ENCODE measurements at places on chromosomes 3 and 15. TPM values are rescaled to one million over a fixed set of nuclear protein-coding genes. Genes with fewer than 3 reads are reported as not detected.

DNA sequence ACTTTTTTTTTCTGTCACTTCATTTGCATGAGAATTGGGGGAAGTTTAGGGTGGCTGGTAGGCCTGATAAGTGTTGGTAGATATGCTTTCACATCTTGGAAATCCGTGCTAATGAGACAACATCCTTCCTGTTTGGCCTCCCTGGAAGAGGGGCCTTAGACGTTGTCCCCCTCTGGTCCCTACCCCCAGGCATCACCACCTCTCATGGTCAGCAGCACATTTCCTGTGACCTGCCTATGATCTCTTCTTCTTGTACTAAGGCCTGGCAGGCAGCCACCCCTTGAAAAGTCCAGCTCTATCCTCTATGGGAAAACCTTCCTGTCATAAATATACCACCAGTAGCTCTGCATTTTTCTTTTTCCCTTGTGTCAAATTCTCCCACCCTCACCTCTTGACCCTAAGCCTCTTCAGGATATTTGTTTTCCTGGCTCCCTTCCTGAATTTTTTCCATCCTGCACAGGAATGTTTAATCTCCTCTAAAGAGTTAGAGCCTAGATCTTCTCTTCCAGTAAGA, 107.8 kb downstream of the SNRK start:
- peaks cover 16% of the 10 kb centered on the region for H3K4me1 ChIP-seq
- H3K27ac ChIP-seq: no peak overlapping the region
- no peak overlapping the region for H3K4me3 ChIP-seq
- DNase-seq: no peak

DNA sequence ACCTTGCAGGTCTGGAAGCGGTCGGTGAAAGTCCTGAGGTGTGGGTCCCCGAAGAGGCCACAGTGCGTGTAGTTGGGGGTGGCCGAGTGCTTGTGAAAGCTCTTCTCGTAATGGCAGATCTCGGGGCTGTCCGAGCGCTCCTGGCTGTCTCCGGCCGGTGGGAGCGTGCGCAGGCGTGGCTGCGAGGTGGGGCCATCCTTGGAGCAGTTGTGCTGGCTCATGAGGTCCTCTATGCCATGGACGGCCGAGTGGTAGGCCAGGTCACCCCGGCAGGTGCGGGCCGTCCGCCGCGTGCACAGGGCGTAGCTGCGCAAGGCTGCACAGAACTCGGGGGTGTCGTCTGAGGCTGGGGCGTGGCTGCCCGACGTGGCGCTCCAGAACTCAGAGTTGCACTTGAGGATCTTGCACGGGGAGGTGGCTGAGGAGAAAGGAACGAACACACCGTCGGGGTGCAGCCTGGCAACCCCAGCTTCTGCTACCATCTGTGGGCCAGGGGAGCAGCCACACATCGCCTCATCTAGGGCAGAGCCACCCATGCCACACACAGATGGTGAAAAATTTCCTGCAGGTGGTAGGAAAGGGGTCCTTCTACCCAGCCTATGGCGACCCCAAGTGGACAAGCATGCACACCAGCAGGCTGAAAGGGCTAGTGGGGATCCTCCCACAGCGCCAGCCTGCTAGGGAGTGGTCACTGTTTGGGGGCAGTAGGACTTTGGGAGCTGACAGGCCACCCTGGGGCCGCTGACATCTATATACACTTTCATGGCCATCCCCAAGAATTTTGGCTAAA, 36.7 kb downstream of the RGMA start:
- H3K4me1 ChIP-seq: peaks cover 6% of the 10 kb centered on the region
- no peaks in the 10 kb centered on the region for H3K36me3 ChIP-seq
- no peak overlapping the region for H3K27ac ChIP-seq
- H3K27me3 ChIP-seq: peaks cover 13% of the 10 kb centered on the region
- DNase-seq: no peak

Gene NPHP3
- total RNA-seq: 20.2 TPM

GRCh38 chr3:195153653-195154052, 117.3 kb downstream of the XXYLT1 start:
- DNase-seq: no peak
- H3K4me1 ChIP-seq: peaks cover 90% of the 10 kb centered on the region
- H3K27me3 ChIP-seq: no peaks in the 10 kb centered on the region
- no peaks in the 10 kb centered on the region for H3K36me3 ChIP-seq
- H3K4me3 ChIP-seq: no peak overlapping the region

Gene PLSCR5
- total RNA-seq: not detected

Gene IREB2
- 69.9 TPM for total RNA-seq

GRCh38 chr3:78312851-78313250, 1273.0 kb downstream of the ROBO2 start:
- H3K36me3 ChIP-seq: no peaks in the 10 kb centered on the region
- H3K27me3 ChIP-seq: no peaks in the 10 kb centered on the region
- no peak overlapping the region for H3K27ac ChIP-seq
- H3K4me3 ChIP-seq: no peak overlapping the region
- H3K4me1 ChIP-seq: no peaks in the 10 kb centered on the region

Gene REC114
- not detected for total RNA-seq

DNA sequence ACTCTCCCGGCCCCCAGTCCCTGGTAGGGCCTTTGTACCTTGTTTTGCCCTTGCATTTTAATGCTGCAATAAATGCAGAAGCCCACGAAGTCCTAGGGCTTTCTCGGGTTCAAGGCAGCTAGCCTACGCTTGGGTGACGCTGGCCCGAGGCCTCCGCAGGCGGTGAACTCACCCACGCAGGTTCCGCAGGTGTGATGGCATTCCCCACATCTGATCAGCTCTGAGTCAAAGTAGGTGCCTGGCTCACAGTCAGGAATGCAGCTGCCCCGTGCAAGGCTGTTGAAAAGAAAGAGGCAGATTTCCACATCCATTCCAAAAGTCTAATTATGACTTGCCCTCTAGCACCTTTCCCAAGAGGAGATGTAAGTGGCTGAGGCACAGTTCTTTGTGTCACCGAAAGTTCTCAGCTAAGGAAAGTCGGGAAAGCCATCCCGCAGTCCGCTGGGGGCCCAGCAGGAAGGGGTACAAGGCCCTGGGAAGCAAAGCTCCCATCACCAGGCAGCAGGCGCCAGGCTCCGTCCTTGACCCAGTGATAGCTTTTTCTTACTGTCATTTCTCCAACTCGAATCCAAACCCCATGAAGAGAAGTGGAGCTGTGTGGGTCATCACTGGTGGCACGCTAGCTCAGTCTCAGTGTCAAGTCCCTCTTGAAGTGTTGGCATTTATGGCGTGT, 23.2 kb upstream of the SNRPA1 start:
- no peak overlapping the region for H3K27ac ChIP-seq
- H3K4me1 ChIP-seq: peaks cover 12% of the 10 kb centered on the region
- H3K36me3 ChIP-seq: no peaks in the 10 kb centered on the region
- peaks cover 31% of the 10 kb centered on the region for H3K27me3 ChIP-seq

Gene CLRN1
- total RNA-seq: not detected

DNA sequence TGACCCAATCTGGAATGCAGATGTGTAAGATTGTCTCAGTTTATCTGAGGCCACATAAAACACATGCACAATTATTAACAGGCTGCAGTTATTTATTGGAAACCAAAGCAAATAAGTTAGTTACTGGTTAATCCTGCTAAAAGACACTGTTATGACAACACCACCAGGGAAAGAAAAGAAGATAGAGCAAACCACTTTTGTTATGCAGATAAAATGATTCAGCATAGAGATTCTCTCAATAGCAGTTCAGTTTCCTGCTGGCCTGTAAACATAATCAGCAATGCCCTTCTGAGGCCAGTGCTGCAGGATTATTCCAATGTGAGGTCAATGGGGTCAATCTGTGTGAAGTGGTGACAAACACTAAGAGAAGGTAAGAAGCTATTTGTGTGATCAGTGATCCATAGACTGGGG, 244.4 kb downstream of the ZBTB20 start:
- H3K4me3 ChIP-seq: no peak overlapping the region
- peaks cover 14% of the 10 kb centered on the region for H3K36me3 ChIP-seq
- no peak overlapping the region for H3K27ac ChIP-seq
- DNase-seq: no peak
- no peaks in the 10 kb centered on the region for H3K27me3 ChIP-seq
- peaks cover 5% of the 10 kb centered on the region for H3K4me1 ChIP-seq

- no peak for DNase-seq
- peaks cover 17% of the 10 kb centered on the region for H3K4me1 ChIP-seq
- H3K27ac ChIP-seq: no peak overlapping the region
- H3K27me3 ChIP-seq: no peaks in the 10 kb centered on the region
Observed at GRCh38 chr3:134885877-134886621, 91.0 kb downstream of the EPHB1 start.

GRCh38 chr3:146067048-146067447, 93.9 kb downstream of the PLOD2 start:
- no peaks in the 10 kb centered on the region for H3K4me1 ChIP-seq
- H3K36me3 ChIP-seq: no peaks in the 10 kb centered on the region
- no peak overlapping the region for H3K27ac ChIP-seq
- no peak for DNase-seq

GRCh38 chr3:14512942-14513327, 27.2 kb downstream of the GRIP2 start:
- H3K36me3 ChIP-seq: no peaks in the 10 kb centered on the region
- no peak overlapping the region for H3K4me3 ChIP-seq
- H3K27ac ChIP-seq: no peak overlapping the region
- no peak for DNase-seq

Gene SLCO3A1
- total RNA-seq: 0.51 TPM

GRCh38 chr15:70974004-70974832, 81.6 kb downstream of the LRRC49 start:
- H3K36me3 ChIP-seq: no peaks in the 10 kb centered on the region
- H3K27me3 ChIP-seq: no peaks in the 10 kb centered on the region
- no peaks in the 10 kb centered on the region for H3K4me1 ChIP-seq
- no peak overlapping the region for H3K4me3 ChIP-seq

DNA sequence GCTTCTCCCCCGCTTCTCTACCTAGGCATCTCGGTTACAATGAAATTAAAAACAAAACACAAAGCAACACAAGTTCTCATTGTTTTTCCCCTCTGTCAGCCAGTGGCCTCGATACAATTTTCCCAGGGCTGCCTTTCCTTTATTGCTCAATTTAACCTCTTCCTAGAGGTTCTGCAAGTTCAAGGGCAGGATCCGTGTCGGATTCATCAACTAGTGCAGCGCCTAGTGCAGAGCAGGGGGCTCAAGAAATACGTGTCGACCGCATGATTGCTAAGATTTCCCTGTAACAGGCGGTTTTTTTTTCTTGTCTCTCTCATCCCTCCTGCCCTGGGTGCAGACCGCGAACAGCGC, 1.4 kb upstream of the BHLHE40 start:
- peaks cover 28% of the 10 kb centered on the region for H3K36me3 ChIP-seq
- H3K27me3 ChIP-seq: no peaks in the 10 kb centered on the region
